ENCODE measurements at places on chromosomes 2 and 18.

DNA sequence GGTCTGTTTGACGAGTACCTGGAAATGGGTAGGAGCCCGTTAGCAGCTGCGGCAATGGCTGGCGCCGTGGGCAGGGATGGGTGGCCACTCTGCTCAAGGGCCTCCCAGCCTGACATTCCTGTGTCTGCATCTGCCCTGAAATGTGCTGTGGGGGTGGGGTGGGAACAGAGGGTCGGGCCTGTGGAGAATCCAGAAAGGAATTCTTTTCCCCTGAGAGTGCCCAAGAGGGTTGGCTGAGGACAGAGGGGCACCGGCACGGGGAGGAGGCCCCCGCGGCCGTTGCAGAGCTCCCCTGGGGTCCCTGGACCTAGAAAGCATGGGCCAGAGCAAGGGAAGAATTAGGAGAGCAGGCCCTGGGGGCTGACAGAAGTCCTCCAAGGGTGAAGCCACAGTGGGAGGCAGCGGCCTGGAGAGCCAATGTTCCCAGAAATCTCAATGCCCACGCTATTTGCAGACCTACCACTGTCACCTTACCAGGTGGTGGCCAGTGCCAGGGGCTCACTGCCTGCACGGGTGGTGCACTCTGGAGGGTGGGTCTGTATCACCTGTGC lies 27.8 kb downstream of the ANO7 start:
- no peaks in the 10 kb centered on the region for H3K4me1 ChIP-seq
- no peaks in the 10 kb centered on the region for H3K36me3 ChIP-seq
- no peak overlapping the region for H3K4me3 ChIP-seq
- H3K27ac ChIP-seq: no peak overlapping the region

- DNase-seq: no peak
- no peak overlapping the region for H3K4me3 ChIP-seq
- no peaks in the 10 kb centered on the region for H3K27me3 ChIP-seq
- H3K36me3 ChIP-seq: no peaks in the 10 kb centered on the region
- no peaks in the 10 kb centered on the region for H3K4me1 ChIP-seq
- no peak overlapping the region for H3K27ac ChIP-seq
These were observed 19.8 kb upstream of the TCF4 start for GRCh38 chr18:55607773-55608172.

DNA sequence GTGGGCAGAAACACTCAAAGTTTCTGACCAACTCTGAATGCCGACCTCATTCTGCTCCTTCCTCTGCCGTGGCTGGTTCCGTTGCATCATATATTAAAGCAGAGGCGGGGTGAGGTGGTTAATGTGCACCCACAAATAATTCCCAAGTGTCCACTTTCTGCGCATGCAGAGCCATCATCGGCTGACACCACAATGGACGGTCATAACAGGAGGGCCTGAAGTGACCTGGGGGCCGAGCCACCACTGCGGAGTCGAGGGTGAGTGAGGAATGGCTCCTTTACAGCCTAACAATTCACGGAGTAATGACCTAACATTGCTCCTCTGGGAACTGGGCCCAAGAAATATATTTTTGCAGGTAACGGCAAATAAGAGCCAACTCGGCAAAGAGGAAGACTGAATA lies 32.9 kb upstream of the GLI2 start:
- H3K27me3 ChIP-seq: no peaks in the 10 kb centered on the region
- no peak overlapping the region for H3K27ac ChIP-seq
- no peak for DNase-seq
- no peak overlapping the region for H3K4me3 ChIP-seq
- H3K4me1 ChIP-seq: no peaks in the 10 kb centered on the region

DNA sequence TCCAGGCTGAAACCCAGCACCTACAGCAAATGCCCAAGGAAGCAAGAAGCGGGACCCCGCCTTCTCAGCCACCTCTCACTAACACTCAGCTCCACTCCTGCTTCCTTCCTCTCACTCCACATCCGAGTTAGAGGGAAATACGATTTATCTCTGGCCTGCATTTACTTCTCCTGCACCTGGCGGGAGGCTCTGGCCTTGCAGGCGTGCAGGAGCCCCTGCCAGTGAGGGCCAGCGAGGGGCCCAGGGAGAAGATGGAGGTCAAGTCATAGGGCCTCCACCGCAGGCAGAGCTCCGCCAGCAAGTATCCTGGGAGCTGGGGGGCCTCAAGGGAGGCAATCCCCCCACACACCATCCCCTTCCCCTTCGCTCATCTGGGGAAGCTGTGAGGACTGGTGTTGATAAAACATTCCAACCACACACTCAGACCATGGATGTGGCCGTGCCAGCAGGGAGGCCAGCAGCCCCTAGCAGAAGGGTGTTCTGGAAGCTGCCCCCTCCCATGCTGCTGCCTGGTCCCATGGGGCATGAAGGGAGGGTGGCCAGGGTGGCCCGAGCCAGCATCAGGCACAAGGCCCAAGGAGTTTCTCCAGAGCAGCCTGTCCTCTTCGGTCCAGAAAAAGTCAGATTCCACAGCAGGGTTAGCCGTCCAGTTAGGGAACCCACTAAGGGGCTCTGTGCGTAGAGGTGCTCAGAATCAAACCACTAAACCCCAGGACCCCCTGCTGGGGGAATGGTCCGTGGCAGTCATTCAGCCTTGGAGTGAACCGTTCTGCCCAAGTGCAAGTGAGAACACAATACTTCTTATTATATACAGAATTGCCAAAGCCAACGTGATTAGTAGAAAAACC lies 91.2 kb downstream of the HDAC4 start:
- no peaks in the 10 kb centered on the region for H3K4me1 ChIP-seq
- no peak overlapping the region for H3K4me3 ChIP-seq

GRCh38 chr2:113157118-113157896 lies 16.5 kb upstream of the PSD4 start:
- H3K4me3 ChIP-seq: peak overlapping the region; percentile 69
- DNase-seq: peak; percentile 10
- peak overlapping the region; percentile 58 for H3K27ac ChIP-seq
- H3K4me1 ChIP-seq: peaks cover 20% of the 10 kb centered on the region
- no peaks in the 10 kb centered on the region for H3K27me3 ChIP-seq

DNA sequence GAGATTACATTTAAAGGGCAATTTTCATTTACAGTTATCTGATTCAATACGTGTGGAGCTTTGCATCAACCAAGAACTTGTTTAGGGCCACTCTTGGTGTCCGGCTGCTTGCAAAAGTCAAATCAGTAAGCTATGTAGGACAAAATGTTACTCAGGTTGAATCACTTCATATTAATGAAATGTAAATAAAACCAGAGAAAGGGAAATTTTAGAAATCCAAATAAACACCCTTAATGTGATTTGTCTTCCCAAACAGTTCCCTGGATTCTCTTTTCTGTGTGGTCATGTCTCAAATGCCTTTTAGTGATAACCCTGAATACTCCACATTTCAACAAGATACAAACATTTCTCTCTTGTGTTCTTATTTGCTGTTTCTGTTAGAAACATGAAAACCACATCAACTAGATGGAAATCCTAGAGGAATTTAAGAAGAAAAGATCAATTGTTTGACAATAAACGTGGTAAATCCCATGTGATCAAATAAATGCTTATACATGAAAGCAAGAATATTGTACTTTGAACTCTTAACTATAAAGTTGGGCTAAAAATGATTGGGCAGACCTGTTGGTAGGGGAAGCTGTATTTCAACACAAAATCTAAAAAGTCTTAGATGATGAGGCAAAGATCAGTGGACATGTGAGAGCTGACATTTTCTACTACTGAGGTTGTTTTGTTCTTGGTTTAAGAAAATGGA lies 101.3 kb downstream of the CDC42EP3 start:
- DNase-seq: peak; percentile 92
- H3K27me3 ChIP-seq: no peaks in the 10 kb centered on the region
- H3K4me3 ChIP-seq: no peak overlapping the region
- H3K4me1 ChIP-seq: peaks cover 61% of the 10 kb centered on the region

- no peaks in the 10 kb centered on the region for H3K36me3 ChIP-seq
- no peak overlapping the region for H3K27ac ChIP-seq
- DNase-seq: no peak
- H3K4me1 ChIP-seq: no peaks in the 10 kb centered on the region
- H3K27me3 ChIP-seq: no peaks in the 10 kb centered on the region
These were observed 167.4 kb upstream of the RAB6C start for GRCh38 chr2:129812071-129812470.

DNA sequence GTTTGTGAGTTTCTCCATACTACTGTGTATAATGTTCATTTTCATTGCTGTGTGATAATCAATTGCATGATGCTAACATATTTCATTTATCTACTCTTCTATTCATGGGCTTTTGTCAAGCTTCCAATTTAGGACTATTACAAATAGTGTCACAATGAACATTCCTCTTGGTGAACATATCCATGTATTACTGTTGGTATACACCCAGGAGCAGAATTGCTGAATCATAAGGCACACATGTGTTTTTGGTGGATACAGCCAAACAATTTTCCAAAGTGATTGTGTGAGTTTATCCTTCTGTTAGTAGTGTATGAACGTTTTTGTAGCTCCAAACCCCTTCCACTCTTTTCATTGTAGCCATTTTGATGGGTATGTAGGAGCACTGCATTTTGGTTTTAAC lies 101.6 kb upstream of the COPS8 start:
- H3K27me3 ChIP-seq: no peaks in the 10 kb centered on the region
- H3K4me3 ChIP-seq: no peak overlapping the region
- no peak overlapping the region for H3K27ac ChIP-seq
- DNase-seq: no peak

DNA sequence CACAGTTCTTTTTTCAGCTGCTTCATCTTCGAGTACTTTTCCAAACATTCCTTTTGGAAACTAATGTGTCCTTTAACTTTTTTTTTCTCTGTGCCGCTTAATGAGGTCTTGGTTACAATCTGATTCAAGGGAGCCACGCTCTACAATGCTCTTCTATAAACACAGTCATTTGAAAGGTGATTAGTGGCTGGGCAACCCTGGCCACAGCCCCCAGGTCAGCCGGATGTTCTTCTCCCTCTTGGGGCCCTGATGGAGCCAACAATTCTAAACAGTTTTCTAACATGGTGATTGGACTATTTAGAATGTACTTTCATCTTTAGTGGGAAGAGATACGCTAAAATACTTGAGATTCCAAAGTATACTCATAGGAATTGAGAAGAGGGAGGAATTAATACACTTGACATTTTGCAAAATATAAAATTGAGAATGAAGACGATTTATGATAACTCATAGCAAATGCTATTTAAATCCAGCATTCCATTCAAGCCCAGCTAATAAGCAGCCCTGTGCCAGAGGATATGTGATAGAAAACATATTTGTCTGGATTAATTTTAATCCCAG lies 83.7 kb upstream of the MBOAT2 start:
- peak overlapping the region; percentile 8 for H3K4me3 ChIP-seq
- no peaks in the 10 kb centered on the region for H3K36me3 ChIP-seq
- DNase-seq: peak; percentile 32
- no peak overlapping the region for H3K27ac ChIP-seq

DNA sequence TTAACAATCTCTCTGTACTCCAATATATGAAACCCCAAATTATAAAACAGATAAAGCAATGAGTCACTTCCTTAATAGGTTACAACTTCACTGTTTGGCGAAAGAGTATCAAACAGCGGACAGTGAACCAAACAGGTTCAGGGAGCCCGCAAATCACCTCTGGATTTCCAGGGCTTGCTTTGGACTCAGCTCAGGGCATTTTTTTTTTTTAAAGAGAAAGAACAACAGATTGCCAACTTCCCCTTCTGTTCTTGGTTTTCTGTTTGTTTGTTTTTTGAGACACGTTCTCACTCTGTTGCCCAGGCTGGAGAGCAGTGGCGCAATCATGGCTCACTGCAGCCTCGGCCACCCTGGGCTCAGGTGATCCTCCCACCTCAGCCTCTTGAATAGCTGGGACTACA lies 52.7 kb downstream of the ABCB11 start:
- no peaks in the 10 kb centered on the region for H3K36me3 ChIP-seq
- no peak overlapping the region for H3K27ac ChIP-seq
- H3K4me1 ChIP-seq: no peaks in the 10 kb centered on the region
- H3K27me3 ChIP-seq: no peaks in the 10 kb centered on the region
- H3K4me3 ChIP-seq: no peak overlapping the region

GRCh38 chr2:204183608-204184007 lies 247.0 kb downstream of the ICOS start:
- no peaks in the 10 kb centered on the region for H3K4me1 ChIP-seq
- H3K27ac ChIP-seq: no peak overlapping the region
- DNase-seq: no peak
- peaks cover 2% of the 10 kb centered on the region for H3K27me3 ChIP-seq

GRCh38 chr2:37774976-37775907 lies 103.8 kb upstream of the CDC42EP3 start:
- no peak for DNase-seq
- peak overlapping the region; percentile 89 for H3K27ac ChIP-seq
- H3K4me3 ChIP-seq: no peak overlapping the region
- no peaks in the 10 kb centered on the region for H3K27me3 ChIP-seq
- H3K36me3 ChIP-seq: no peaks in the 10 kb centered on the region

- H3K36me3 ChIP-seq: no peaks in the 10 kb centered on the region
- H3K4me1 ChIP-seq: no peaks in the 10 kb centered on the region
- no peaks in the 10 kb centered on the region for H3K27me3 ChIP-seq
- no peak overlapping the region for H3K4me3 ChIP-seq
These were observed 171.0 kb downstream of the KLHL29 start for GRCh38 chr2:23555944-23556343.

- H3K4me3 ChIP-seq: no peak overlapping the region
- peak; percentile 59 for DNase-seq
- no peak overlapping the region for H3K27ac ChIP-seq
- no peaks in the 10 kb centered on the region for H3K27me3 ChIP-seq
- no peaks in the 10 kb centered on the region for H3K36me3 ChIP-seq
- no peaks in the 10 kb centered on the region for H3K4me1 ChIP-seq
These were observed 152.8 kb downstream of the PID1 start for GRCh38 chr2:229118336-229118735.

- H3K27me3 ChIP-seq: peaks cover 8% of the 10 kb centered on the region
- DNase-seq: peak; percentile 14
- H3K27ac ChIP-seq: no peak overlapping the region
These were observed 148.1 kb upstream of the SIX3 start for GRCh38 chr2:44793322-44793870.

DNA sequence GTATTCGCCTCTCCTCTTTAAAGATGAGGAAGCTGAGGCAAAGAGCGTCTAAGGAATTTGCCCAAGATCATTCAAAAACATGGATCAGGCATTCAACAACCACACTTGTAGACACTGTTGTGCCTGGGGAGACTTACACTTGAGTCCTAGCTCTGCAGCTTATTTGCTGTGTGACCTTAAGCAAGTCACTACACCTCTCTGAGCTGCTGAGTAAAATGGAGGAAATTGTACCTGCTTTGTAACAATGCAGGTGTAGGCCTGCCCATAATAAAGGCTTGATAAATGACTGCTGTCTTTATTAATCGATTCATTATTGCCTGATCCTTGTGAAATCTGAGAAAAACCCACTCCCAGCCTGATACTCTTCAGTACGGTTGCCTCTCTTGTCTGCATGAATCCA lies 30.8 kb downstream of the EN1 start:
- H3K36me3 ChIP-seq: no peaks in the 10 kb centered on the region
- no peak for DNase-seq
- no peak overlapping the region for H3K27ac ChIP-seq
- H3K4me3 ChIP-seq: no peak overlapping the region
- H3K27me3 ChIP-seq: peaks cover 22% of the 10 kb centered on the region

GRCh38 chr18:46247942-46248341 lies 143.8 kb downstream of the HAUS1 start:
- H3K27me3 ChIP-seq: no peaks in the 10 kb centered on the region
- peaks cover 18% of the 10 kb centered on the region for H3K4me1 ChIP-seq
- H3K27ac ChIP-seq: no peak overlapping the region
- no peak overlapping the region for H3K4me3 ChIP-seq

GRCh38 chr2:43340945-43341356 lies 114.5 kb upstream of the ZFP36L2 start:
- no peaks in the 10 kb centered on the region for H3K36me3 ChIP-seq
- H3K27me3 ChIP-seq: no peaks in the 10 kb centered on the region
- H3K4me3 ChIP-seq: peak overlapping the region; percentile 7
- peaks cover 49% of the 10 kb centered on the region for H3K4me1 ChIP-seq
- peak overlapping the region; percentile 56 for H3K27ac ChIP-seq
- DNase-seq: peak; percentile 81

All from astrocyte (in vitro differentiated cells and primary cell).